ENCODE measurements at places on chromosomes 11 and 22. TPM values are rescaled to one million over a fixed set of nuclear protein-coding genes. Genes with fewer than 3 reads are reported as not detected.

Gene OR11H1
- polyA plus RNA-seq: not detected

Gene C11orf42
- polyA plus RNA-seq: 0.32 TPM

Gene ANKRD42
- 4.8 TPM for polyA plus RNA-seq

Gene PRG3
- polyA plus RNA-seq: not detected

Gene NLRP14
- polyA plus RNA-seq: 0.08 TPM

Gene BATF2
- polyA plus RNA-seq: 1.4 TPM

Gene TRIM29
- polyA plus RNA-seq: 0.19 TPM

Gene ANO1
- polyA plus RNA-seq: 8.3 TPM

Gene PPFIBP2
- 52.9 TPM for polyA plus RNA-seq

Gene BARX2
- 15.2 TPM for polyA plus RNA-seq

Gene LMO2
- 17.5 TPM for polyA plus RNA-seq

Gene OR8A1
- 0.99 TPM for polyA plus RNA-seq
